NCI-H1105 (cell line): ENCODE measurements at places on chromosomes 7 and 10.

GRCh38 chr10:77608281-77608680 is 29.3 kb downstream of the KCNMA1 start:
- no peak for DNase-seq

GRCh38 chr10:83915801-83916200 is 223.5 kb upstream of the GHITM start:
- no peak for DNase-seq

- DNase-seq = no peak
These were observed 5.1 kb downstream of the TSPAN14 start for GRCh38 chr10:80459047-80459865.

DNA sequence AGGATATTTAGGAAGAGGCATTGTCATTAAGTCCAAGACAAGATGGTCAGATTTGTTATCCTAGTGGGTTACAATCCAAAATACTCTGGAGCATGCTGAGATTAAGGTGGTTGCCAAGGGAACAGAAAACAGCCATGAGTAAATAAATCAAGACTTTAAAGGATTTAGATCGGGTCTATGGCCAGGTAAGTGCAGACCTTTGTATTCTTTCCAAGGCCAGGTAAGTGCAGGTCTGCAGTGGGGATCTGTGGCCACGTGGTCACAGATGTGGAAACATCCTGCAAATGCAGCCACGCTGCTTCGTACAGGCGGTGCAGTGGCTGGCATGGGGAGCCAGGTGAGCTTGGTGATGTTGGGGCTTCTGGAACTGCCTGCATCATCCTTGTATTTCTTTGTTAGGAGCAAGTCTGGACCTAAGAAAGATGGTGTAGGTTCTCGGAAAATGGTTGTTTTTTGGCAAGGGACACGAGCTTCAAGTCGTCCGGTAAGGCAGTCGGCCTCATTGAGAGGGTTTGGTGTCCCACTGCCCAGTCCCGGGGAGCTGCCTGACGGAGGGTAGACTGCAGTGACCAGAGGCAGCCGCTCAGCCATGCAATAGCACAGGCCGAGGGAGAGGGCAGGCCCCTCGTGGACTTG is 21.8 kb downstream of the ZNF775 start:
- DNase-seq = no peak

- no peak for DNase-seq
These were observed 20.3 kb downstream of the TSPAN12 start for GRCh38 chr7:120837599-120837998.

- no peak for DNase-seq
These were observed 39.9 kb downstream of the DKK1 start for GRCh38 chr10:52353960-52354394.

DNA sequence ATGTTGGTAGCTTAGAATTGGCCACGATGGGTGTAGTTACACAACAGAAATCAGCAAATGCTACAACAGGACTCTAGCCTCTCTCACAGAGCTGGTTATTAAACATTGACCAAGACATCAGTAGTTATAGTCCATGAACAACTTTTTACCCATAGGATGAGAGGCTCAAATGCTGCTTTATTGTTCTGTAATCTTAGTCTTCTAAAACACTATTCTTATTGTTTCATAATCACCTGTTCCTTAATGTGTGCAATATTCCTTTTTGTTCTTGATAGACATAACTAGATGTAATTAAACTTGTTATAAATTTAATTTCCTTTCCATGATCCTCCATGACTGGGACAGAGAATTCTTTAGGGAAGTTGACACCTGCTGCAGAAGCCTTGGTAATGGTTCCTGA is 356.9 kb downstream of the EXOC4 start:
- no peak for DNase-seq

DNA sequence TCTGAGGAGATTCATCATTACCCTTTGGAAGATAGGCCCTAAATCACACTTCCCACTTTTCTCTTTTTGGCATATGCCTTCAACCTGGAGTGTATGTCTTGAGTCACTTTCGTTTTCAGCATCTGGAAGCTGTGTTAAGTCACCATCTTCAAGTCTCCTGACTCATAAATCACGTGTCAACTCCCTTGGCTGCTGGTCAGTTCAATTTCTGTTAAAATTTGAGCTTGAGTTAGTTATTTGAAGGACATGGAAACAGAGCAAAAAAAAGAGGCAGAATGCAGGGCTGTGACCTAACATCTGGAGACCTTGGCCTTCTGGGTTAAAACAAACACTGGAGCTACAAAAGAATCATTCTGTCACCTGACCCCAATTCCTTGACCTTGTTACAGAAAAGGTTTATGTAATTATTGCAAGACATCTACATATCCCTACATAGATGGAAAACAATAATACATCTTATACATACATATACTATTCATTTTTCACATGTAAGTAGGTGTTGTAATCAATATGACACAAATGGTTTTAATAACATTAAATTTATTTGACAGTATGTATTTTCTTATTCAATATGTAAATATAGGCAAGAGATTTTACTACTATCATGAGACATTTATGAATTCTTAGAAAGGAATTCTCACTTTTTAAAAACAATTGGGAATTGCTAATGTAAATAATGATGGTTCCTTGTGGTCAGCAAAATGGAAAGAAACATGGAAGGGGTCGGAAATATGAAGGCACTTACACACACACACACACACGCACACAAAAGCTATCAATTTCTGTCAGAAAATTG is 169.7 kb upstream of the PHYHIPL start:
- no peak for DNase-seq

DNA sequence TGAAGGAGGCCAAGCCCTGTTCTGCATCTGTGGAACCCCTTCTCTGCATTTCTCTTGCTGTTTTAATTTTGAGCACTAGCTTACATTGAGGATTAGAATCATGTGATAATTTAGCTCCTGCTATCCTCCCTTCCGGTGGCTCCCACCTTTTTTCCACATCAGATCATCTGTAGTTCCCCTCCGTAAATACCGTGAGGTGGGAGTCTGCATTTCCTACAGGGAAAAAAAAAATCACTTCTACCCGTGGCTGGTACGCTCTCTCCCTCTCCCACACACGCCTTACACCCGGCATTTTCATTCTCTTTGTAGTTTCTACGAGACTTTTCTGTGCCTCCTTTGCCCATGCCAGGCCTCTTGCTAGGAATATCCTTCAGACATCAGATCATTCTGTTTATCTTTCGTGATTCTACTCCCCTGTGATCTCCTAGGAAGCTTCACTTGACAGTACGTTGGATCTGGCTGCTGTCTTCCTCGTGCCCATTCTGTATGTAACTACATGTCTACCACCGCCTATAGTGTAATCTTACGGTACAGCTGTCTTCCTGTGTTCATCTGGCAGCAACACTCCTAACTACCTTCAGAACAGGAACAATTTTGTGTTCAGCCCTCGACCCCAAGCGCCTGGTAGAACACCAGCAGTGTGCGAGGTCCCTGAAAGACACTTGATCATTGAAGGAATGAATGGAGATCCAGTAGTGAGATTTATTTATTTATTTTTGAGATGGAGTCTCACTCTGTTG is 41.7 kb upstream of the OCM start:
- no peak for DNase-seq

DNA sequence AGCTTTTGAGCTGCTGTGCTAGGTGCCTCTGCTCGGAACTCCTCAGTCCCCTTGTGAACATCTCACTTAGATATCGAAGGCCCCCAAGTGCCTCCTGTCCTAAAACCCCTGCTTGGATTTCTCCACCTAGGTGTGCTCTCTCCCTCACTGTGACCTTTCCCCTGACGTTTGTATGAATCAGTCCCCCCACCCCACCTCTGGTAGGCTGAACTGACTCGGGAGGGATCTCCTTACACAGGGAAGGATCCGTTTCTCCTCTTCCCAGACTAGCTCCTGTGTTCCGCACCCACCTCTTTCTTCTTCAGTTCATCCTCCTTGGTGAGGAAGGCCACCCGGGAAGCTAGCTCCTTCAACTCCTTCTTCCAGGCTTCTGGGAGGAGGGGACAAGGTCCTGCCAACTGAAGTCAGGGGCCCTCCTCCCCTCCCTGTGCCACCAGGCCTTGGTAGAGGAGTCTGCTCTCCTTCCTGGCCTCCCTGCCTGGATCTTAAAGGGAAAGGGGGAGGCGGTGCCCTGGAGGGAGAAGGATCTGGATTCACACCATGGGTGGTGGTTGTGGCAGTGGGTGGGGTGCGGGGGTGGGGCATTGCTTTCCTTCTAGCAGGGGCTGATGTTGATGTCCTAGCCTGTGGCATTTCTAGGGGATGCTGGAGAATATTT is 6.8 kb downstream of the TBATA start:
- no peak for DNase-seq

GRCh38 chr7:137958470-137959431 is 43.1 kb downstream of the CREB3L2 start:
- no peak for DNase-seq

DNA sequence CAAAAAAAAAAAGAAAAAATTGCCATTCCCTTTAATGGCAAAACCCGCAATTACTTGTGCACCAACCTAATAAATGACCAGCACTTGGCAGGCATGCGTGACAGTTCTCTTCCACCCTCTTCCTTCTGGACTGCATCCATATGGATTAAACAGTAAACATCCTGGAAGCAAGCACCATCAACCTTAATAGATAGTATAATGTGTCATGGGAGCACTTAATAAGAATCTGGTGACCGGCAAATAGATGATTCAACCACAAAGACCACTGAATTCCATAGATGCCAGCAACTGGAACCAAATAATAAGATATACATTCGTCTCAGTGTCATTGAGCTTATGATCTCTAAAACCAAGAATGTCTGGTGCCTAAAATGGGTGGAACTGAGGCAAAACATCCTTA is 610.2 kb downstream of the CALN1 start:
- no peak for DNase-seq

DNA sequence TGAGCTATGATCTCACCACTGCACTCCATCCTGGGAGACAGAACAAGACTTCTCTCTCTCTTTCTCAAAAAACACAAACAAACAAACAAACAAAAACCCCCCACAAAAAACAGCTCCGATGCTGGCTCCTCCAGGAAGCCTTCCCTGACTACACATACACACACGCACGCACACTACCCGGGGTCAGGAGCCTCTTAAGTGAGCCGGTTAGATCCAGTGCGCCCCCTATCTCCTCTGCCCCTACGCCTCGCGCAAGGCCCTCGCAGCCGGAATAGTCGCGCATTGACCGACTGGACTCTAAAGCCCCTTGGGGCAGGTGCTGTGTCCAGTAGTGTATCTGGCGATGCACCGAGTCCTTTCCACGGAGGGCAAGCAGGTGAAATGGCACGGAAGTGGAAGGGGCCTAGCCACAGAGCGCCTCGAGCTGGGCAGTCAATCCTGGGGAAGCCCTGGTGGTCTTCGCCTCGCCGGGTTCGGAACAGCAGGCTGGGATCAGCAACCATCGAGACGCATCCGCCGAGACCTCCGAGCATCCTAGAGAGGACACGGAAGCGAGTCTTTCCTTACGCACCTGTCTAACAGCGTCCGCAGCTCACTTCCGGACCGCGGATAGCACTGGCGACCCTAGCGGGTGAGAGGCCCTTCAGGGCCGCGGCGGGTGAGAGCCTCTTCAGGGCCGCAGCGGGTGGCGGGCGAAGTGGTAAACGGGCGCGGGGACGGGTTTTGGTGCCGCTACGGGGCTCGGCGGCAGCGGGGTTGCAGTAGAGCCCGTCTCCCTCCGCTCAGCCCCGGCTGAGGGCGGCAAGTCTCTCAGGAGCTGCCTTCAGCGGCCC is at the start of gene ZSCAN25:
ZSCAN25 (plus strand) TSS at position 588 of the 833 bp plus-strand sequence. CDS start 2,661 bp downstream, outside the sequence.
- peak; percentile 93 for DNase-seq

DNA sequence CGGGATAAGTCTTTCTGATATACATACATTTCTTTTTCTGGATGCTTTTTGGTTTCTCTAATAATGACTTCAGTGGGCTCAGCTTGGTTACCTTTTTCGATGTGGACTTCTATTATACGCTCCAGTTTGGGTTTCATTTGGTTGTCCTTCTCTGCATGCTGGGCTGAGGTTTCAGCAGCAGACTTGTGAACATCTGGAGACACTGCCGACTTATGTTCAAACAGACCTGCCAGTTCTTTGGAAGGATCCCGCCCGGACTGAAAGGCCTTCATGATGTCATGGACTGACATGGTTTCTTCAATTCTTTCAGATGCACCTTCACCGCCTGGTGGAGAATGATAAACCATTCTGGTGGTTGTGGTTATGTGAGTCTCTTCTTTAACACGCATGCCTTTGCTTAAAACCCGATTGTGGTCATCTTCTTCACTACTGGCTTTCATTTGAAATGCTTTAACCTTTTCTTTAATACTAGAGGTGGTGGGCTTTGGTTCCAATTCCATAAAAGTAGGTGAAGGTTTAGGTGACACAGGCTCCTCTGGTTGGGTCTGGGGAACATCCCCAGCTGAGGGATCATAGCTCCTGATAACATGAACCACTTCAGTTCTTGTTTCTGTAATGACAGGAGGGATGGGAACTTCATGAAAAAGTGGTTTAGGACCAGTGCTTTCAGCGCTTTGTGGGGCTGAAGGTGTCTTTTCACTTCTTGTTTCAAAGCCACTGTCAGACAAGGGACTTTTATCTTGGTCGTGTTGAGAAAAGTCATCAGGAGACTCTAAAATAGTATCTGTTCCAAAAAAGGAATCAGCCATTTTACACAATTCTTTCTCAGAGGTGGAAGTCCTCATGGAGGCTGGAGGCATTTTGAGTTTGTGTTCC is 167.7 kb upstream of the CCDC6 start:
- no peak for DNase-seq

DNA sequence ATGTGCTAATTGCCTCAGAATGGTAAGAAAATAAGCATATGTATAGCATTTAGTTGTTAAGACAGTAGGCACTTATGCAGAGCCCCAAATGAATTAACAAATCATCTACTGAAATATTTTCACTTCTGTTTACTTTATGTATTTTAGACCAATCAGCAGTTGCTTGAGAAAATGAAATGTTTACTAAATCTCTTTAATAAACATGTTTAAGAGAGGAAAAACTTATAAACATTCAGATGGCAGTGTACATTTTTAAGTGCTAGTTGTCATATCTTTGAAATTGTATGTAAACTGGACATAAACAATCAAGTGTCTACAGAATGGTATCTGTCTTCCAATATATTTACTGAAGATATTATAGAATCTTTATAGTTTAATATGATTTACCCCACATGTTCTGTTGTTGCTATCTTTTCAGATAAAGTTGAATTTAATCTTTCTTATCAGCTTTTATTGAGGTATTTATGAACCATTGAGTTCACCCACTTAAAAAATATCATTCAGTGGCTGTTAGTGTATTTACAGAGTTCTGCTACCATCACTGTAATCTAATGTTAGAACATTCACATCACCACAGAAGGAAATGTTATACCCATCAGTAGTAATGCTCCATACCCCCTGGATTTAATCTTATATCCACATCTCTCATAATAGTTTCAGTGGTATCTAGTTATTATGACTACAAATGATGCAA is 264.3 kb downstream of the ADK start:
- no peak for DNase-seq
